ENCODE measurements at places on chromosomes 12 and 14.
A peak's percentile ranks its signal among the peaks of the same experiment; 100 is the strongest.

- DNase-seq, result peak; percentile 80
Measured at GRCh38 chr14:26984311-26985177, 386.7 kb upstream of the NOVA1 start.

DNA sequence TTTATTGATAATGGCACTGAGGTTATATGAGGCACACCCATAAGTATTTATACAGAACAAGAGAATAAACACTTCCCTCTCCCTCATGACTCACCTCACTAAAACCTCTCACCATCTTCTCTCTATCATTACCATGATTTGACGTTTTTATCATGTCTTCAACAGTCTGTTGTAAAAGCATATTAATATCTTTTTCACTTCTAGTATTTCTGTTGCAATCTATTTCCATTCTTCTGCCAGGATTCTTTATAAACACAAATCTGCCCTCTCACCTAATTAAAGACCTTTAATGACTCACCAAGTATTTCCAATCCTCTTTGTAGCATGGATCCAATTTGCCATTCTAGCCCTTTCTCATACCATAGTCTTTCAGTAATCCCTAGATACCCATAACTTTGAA is 527.7 kb downstream of the SLC16A7 start:
- DNase-seq, result no peak

- DNase-seq, result no peak
Measured at GRCh38 chr14:31127690-31128089, 79.9 kb downstream of the HECTD1 start.

- DNase-seq, result no peak
Measured at GRCh38 chr14:75562489-75562888, 15.9 kb upstream of the FLVCR2 start.

DNA sequence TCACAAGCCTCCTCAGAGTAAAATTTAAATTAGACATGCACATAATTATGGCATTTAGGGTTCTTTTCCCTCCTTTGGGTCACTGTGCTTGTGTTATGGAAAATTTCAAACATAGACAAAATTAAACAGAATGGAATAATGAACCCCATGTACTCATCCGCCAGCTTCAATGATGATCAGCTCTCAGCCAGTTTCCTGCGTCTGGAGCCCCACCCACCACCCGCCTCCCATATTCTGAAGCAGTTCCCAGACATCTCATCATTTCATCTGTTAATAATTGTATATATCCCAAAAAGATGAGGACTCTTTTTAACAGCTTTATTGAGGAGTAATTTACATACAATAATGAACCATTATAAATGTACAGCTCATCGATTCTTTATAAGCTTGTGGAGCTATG is 128.2 kb downstream of the EML1 start:
- DNase-seq, result no peak

- no peak for DNase-seq
Measured at GRCh38 chr12:2796187-2796666, 1.5 kb downstream of the FKBP4 start.

- DNase-seq, result no peak
Measured at GRCh38 chr14:104007121-104007520, 64.8 kb upstream of the RD3L start.

DNA sequence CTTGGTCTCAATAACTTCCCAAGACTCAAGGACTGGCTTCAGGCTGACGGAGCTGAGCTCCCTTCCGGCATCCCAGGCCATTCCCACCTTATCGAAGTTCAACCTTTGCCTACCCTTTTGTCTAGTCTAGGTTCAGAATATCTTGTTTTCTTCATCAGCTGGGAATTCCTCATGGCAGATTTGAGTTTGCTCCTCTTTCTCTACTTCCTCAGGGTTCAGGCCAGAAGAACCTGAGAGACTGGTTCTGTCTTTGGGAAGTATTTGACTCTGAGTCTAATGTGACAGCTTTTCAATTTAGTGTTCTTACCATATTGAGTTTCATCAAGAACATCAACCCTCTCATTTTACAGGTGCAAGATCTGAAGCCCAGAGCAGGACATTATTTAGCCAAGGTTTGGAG is 2.1 kb downstream of the BIN2 start:
- DNase-seq, result no peak
